Prostate gland (tissue), 2 donors: ENCODE measurements at places on chromosomes 5 and 9. TPM values are rescaled to one million over a fixed set of nuclear protein-coding genes. Genes with fewer than 3 reads are reported as not detected.

SPATA31E1 gene
- total RNA-seq = not detected

BAAT gene
- not detected for total RNA-seq

ORM2 gene
- total RNA-seq = 1.9 TPM

QRFP gene
- total RNA-seq = 1.0 TPM

SPATA31A5 gene
- total RNA-seq = not detected

CCL28 gene
- 6.3 TPM for total RNA-seq

SLC6A18 gene
- not detected for total RNA-seq

MBLAC2 gene
- 3.9 TPM for total RNA-seq

ADRA1B gene
- 0.14 TPM for total RNA-seq

- no peak for DNase-seq
Measured at GRCh38 chr9:71690063-71690688, 78.1 kb downstream of the CEMIP2 start.

DNA sequence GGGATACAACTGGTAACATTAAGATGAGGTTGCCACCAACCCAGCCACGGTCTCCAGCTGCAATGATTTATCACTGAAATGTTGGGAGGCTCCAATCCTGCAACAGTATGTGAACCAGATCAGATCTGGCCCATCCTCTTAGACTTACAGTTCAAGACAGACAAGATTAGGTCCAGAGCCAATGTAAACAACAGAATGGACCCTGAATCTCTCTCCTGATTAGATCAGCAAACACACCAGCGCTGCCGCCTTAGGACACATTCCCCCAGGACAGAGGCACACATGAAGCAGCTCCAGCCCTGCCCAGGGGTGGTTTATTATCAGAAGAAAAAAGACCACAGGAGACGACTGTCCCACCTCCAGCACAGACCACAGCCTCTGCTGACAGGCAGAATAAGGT, 82.1 kb downstream of the SLIT3 start:
- peak; percentile 11 for DNase-seq

- DNase-seq = no peak
Measured at GRCh38 chr5:91306497-91306896, 76.6 kb downstream of the ARRDC3 start.

GRCh38 chr5:106849266-106849665, 821.5 kb downstream of the EFNA5 start:
- no peak for DNase-seq

DNA sequence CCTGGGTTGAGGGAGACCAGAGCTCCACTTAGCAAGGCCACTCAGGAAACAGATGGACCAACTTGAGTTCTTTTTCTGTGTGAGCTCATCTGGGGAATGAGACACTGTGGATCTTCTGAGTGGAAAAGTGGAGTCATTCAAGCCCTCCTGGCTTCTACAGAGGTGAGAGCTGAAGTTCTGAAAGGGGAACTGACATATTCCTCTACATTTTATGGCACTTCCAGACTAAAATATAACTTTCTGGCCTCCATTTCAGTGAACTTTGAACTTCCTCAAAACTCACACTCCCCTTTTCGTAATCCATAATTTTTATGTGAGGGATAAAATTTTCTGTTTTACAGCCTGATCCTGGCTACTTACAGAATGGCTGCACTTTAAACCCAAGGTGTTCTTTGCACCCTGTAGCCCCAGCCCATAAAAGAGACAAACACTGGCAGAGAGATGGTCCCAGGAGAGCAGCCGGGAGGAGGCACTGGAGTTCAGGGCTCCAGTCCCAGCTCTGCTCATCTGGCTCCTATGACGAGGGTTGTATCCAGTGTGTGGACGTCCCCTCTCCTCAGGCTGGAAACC, 10.8 kb downstream of the SPAAR start:
- no peak for DNase-seq

DNA sequence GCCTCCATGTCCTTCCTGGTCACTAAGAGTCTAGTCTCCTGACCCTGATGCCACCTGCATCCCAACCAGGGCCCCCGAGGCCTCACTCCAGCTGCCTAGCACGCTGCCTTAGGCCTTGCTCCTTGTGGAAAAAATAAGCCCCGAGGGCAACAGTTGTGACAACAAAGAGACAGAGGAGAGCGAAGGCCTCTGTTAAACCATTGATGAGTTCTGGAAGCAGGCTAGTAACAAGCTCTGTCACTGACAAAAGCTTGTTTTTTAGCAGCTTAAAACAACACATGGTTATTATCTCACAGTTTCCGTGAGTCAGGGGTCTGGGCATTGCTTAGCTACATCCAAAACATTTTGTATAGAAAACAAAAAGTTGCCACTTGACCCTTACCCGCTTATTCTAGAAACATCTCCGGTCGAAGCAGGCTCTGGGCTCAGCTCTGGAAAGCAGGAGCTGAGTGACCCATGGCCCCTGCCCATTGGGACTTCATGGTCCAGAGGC, 48.2 kb upstream of the TBC1D2 start:
- no peak for DNase-seq

GRCh38 chr9:119487118-119487827, 118.0 kb upstream of the BRINP1 start:
- no peak for DNase-seq

- no peak for DNase-seq
Measured at GRCh38 chr5:59259237-59259636, 634.3 kb downstream of the PDE4D start.

DNA sequence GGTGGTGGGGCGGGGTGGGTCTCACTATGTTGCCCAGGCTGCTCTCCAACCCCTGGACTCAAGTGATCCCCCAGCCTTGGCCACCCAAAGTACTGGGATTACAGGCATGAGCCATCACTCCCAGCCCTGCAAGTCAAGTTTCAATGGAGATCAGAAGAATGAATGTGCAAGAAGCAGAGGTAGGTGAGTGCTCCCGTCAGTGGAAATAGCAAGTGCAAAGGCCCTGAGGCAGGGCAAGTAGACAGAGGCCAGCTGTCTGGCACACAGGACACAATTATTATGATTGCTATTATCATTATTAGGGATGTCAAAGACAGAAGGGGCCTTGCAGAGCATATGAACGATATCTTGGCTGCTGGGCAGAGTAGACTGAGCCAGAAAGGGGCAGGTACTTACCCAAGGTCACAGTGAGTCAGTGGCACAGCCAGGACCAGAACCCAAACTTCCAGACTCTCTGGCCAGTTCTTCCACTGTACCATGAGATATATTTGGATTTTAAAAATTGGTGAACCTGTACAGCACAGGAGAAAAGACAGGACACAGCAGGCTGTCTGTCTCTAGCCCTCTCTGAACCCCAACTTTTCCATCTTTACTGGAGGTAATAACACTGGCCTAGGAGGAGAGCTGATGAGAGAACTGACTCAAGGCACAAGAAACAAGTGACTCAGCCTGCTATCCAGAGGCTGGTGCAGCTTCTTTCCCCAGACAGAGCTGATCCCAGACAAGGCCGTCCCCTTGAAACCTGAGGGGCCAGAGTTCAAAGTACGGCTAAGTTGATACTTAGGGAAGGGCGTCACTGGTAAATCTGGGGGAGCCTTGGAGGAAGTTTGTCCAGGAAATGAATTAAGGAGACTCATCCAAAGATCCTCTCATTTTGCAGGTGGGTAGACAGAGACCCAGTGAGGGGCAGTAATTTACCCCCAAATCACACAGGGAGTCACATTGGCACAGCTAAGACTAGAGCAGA, 1.4 kb downstream of the HDHD3 start:
- DNase-seq = no peak

DNA sequence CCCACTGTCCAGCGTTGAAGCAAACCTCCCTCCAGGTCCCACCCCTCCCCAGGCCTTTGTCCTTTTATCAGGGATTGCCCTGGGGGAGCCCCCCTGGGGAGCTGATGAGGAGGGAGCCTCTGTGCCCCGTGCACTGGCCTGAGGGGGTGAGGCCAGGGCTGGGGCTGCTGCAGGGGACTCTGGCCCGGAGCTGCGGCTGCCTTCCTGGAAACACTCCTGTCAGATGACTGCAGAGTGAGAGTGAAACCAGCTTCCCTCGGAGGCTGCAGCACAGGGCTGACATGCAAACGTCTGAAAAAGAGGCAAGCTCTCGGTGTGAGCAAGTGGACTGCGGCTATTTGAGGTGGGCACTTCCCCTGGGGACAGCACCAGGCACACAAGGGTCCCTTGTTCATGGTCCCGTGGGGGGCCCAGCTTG, 4.6 kb upstream of the TRAF2 start:
- DNase-seq = no peak

DNA sequence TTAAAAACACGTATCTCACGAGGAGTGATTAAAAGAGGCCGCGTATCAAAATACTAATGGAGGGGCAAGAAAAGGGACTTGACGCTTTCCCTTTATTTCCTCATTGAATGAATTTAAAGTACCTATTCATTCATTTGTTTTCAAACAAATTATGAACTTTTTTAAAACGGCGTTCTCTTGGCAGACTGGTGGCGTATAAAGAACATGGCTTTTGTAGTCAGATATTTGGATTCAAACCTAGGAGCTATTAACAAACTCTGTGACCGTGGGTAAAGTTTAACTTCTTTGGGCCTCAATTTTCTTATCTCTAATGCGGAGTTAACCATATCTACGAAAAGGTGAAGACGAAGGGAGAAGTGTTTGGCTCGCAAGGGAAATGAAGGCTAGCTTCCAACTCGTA, 876 bp downstream of the CAAP1 start:
- DNase-seq = no peak

- DNase-seq = no peak
Measured at GRCh38 chr9:127213859-127214258, 50.7 kb upstream of the GARNL3 start.

DNA sequence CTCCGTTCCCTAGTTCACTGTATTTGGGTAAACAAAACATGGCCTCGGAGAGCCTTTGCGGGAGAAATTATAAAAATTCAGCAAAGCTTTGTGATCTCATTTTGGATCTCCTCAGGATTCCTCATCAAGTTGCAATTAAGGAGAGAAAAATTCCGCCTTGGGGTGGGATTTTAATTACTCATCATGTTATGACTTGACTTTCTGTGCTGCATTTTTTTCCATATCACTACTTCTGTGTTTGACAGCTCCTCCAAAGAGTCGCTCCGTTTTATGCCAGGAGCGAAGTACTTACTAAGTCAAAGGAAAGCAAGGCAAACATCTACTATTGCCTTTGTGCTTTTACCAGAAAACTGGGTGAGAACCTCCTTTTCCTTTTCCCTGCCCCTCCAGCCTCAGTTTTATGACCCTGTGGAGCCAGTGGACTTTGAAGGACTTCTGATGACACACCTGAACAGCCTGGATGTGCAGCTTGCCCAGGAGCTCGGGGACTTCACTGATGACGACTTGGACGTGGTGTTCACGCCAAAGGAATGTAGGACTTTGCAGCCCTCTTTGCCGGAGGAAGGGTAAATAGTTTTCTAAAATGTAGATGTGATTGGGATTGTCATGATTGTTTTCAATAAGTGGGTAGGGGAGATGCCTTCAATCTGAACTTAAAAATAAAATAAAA, 71.5 kb downstream of the DOCK8 start:
- no peak for DNase-seq

GRCh38 chr9:5569409-5569808, 59.1 kb downstream of the PDCD1LG2 start:
- DNase-seq = no peak
